Stimulated activated CD4-positive, alpha-beta T cell treated with anti-CD3 and anti-CD28 coated beads, TNF-alpha, amount 100 ng/mL, for 4 hours (primary cell): ENCODE measurements at places on chromosomes 16 and 17.

- no peak for DNase-seq
Observed at GRCh38 chr17:50154604-50155003, 4.1 kb upstream of the PPP1R9B start.

GRCh38 chr17:12859520-12859919 lies 70.2 kb downstream of the ARHGAP44 start:
- DNase-seq: no peak

DNA sequence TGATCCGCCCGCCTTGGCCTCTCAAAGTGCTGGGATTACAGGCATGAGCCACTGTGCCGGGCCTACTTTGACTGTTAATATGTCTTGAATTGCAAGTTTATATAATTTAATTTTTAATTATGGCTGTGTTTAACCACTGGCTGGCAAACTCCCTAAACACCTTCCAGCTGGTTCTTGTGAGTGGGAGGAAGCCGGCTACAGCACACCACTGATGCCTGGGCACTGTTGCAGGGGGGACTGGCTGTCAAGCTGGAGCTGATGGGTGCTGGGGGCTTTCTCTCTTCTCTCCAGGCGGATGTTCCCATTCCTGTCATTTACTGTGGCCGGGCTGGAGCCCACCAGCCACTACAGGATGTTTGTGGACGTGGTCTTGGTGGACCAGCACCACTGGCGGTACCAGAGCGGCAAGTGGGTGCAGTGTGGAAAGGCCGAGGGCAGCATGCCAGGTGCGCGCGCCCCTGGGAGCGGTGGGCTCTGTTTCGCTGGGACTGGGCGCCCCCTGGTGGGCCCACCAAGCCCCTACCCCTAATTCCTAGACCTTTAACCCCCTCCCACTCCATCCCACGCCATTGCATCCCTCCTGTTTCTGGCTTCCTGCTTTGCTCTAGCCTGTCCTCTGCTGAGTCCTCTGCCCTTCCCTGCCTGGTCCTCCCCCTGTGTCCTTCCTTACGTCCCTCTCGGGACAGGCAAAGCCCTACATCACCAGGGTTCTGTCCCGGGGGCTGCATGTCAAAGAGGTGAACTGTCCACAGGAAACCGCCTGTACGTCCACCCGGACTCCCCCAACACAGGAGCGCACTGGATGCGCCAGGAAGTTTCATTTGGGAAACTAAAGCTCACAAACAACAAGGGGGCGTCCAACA lies 9.5 kb downstream of the TBX21 start:
- no peak for DNase-seq

DNA sequence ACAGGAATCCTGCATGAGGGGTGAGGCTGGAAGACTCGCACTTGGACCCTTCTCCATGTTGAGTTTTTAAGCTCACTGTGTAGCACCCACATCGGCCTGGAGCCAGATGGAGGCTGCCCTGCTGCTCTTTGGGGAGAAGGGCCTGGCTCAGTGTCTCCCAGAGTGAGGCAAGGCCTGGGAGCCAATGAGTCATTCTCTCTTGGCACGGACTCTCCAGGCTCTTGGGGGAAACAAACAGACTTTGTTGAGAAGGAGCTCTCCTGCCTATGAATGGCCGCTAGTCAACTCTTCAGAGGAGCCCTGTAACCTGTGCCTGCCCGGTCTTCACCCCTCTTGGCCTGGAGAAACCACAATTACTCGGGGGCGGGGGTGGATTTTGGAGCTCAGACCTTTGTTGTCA lies 50.8 kb upstream of the MAF start:
- DNase-seq: no peak

DNA sequence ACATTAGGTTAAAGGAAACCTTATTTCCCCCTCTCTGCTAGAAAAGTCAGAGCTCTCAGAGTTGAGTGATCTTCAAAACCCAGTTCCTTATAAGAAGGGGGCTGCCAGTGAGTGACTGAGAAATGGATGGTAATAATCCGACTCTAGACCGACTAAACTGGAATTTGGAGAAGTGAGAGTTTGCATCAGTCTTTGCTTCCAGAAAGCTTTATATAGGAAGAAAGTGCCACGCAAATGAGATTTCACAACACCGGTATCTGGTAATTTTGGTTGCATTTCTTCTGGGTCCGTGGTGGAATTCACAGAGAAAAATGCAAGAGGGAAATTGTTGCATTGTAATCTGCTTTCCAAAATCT lies 271.4 kb downstream of the MAF start:
- DNase-seq: no peak

DNA sequence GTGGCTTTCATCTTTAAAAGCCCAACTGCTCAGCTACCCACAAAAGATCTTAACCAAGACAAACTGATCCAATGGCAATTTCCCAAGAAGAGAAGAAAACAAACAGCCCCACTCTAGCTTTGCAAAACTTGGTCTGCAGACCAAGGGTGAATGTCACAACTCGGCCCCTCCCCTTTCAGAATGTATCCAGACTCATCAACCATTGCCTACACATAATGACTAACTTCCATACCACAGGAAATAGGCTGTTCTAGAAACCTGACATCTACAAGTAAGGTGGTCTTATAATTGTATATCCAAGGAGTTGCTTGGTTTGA lies 16.0 kb downstream of the DCUN1D3 start:
- DNase-seq: no peak

DNA sequence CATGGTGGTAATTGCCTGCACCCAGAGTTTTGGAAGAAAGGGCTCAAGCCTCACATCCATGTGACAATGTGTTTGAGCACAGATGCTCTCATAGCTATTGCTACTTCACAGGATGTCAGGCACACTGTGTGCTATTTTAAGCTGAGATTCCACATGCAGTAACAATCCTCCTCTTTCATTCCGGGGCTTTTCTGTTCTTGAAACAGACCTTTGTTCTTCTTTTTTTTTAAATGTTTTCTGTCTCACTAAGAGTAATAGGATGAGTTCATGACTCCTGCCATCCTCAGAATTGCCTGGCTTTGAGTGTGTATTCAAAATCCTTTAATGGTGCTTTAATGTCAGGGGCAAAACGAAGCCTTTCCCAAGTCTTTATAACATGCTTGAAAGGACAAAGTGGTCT lies 198.9 kb downstream of the ABCC12 start:
- no peak for DNase-seq

- DNase-seq: no peak
Observed at GRCh38 chr17:57548421-57549410, 196.4 kb downstream of the CCDC182 start.

- no peak for DNase-seq
Observed at GRCh38 chr16:55503726-55504550, 4.9 kb upstream of the LPCAT2 start.

- no peak for DNase-seq
Observed at GRCh38 chr16:76579277-76579922, 302.2 kb downstream of the CNTNAP4 start.
